Stimulated activated CD4-positive, alpha-beta T cell treated with anti-CD3 and anti-CD28 coated beads, Interleukin-1b, Interleukin-23, amount 100 ng/mL, for 1 hour (primary cell): ENCODE measurements at places on chromosomes 5 and 9.

GRCh38 chr9:87898151-87898550 is 15.5 kb downstream of the SPATA31E1 start:
- no peak for DNase-seq

GRCh38 chr5:643351-643801 is 31.2 kb downstream of the CEP72 start:
- DNase-seq = no peak

- no peak for DNase-seq
These were observed 61.4 kb upstream of the AFAP1L1 start for GRCh38 chr5:149210225-149210624.

- DNase-seq = no peak
These were observed 38.7 kb downstream of the PTPN3 start for GRCh38 chr9:109459423-109459822.

- no peak for DNase-seq
These were observed 159.4 kb upstream of the NR3C1 start for GRCh38 chr5:143562935-143563334.

GRCh38 chr9:68500457-68501381 is 40.0 kb downstream of the TMEM252 start:
- no peak for DNase-seq

DNA sequence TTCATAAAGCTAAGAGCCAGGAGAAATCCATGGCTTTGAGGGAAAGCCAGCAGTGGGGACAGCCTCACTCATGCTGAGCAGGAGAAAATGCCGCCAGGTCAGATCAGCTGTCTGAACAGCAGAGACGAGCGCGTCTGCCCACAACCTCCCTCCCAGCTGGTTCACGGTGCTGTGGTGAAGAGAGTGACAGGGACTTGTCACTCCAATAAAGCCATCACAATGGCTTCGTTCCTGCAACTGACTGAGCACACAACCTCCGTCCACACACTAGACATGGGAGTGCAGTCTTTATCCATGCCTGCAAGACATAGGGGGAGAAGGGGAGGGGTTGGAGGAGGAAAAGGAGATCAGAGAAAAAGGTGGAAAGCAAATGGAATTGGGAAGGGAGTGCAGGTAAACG is 206.9 kb downstream of the GABBR2 start:
- no peak for DNase-seq

DNA sequence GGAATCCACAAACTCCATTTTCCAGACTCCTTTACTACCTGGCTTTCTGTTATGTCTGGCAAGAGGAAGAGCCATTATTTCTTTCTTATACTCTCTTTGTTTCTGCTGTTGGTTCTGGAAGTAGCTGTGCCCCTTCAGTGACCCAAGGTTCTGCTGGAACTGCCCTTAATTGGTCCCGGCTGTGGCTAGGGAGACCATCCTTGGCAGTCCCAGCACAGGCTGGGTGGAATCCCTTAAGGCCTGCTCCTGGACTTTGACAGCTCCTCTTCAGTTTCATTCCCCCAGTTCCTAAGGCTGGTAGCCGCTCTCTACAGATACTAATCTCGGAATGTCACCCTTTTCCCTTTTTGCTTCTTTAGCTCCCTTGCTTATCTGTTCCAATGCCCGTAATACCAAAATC is 81.9 kb upstream of the GLIS3 start:
- no peak for DNase-seq

DNA sequence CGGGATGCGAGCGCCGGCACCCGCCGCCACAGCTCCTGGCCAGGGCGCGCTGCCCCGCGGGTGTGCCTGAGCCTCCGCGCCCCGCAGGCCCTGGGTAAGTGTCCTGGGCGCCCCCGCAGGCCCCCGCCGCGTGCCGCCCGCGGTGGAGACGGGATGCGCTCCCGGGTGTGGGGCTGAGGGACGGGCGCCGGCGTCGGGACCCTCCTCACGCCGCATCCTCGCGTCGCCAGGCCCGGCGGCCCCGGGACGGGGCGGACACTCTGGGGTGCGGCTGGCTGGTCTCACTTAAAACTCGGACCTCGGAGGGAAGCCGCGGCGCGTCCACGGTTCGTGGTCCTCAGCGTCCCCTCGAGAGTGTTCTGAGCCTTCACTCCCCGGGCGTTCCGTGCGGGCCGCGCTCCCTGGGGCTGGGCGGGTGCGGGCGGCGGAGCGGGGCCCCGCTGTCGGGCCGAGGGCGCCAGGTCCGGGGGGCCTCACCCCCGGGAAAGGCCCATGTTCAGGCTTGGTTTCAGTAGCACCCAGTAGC is 275 bp downstream of the AHRR start:
- no peak for DNase-seq

GRCh38 chr5:138615461-138615860 is 40.3 kb upstream of the HSPA9 start:
- DNase-seq = no peak

DNA sequence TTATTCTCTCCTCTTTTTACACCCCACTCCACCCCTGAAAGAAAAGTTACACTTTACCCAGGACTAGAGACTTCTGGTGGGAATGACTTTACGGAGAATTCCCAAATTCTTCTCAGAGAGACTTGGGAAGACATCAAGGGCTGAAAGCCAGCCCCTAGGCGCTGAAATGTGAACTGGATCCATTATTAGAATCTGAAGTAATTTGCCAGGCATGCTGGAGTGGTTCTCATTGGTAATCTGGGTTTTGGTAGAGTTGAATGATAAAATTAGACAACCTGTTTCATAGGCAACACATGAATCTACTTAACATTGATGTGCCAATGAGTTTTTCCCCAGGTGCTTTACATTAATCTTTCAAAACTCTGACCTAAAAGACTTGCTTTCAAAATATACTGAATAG is 324.8 kb downstream of the ADAMTS6 start:
- DNase-seq = no peak

GRCh38 chr9:29006628-29007027 is 1433.3 kb upstream of the C9orf72 start:
- DNase-seq = no peak

DNA sequence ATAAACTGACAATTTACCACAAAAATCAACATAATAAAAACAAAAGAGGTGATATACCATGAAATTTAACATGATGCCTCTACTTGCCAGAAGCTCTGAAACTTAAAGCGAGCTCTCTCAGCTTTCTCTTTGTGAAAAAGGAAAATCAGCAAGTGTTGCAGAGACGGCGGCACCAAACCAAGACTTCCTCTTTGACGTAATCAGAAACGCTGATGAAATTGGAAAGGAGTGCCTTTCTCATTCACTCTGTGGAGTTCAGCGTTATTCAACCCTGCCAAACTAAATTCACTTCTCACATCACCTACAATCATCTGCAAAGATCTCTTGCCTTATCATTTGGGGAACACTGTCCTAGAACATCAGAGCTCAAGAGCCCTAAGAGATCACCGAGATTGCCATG is 32.2 kb downstream of the ANXA6 start:
- no peak for DNase-seq

- DNase-seq = no peak
These were observed 13.6 kb upstream of the MAST4 start for GRCh38 chr5:66582499-66583165.

GRCh38 chr9:93081931-93082330 is 14.1 kb upstream of the CARD19 start:
- DNase-seq = no peak

DNA sequence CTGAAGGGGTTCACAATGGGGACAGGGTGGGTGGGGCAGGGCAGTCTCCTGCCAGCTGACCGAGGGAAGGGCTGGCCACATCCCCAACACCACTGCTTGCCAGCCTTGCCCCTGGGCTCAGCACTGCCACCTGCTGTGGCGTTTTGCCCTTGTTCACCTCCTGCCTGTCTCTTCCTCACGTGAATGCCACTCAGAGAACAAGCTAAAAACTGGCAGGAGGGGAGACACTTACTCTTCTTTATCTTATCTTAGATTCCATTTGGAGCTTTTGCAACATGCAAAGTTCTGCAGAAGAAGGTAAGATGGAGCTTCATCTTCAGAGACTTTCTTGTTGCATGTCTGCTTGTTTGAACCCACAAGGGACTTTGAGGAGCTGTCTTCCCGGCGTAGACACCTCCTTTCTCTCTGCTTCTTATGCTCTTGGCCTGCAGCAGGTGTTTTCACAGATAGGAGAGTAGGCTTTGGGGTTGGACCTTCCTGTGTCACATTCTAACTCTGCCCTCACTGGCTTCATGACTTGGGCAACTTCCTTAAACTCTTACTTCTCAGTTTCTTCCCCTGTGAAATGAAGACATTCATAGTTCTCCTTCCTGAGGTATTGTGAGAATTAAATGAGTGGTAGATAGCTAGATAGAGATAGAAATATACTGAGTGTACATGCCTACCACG is 4.1 kb downstream of the LRSAM1 start:
- DNase-seq = no peak

- no peak for DNase-seq
These were observed 70.6 kb downstream of the DCP2 start for GRCh38 chr5:113047234-113047633.

DNA sequence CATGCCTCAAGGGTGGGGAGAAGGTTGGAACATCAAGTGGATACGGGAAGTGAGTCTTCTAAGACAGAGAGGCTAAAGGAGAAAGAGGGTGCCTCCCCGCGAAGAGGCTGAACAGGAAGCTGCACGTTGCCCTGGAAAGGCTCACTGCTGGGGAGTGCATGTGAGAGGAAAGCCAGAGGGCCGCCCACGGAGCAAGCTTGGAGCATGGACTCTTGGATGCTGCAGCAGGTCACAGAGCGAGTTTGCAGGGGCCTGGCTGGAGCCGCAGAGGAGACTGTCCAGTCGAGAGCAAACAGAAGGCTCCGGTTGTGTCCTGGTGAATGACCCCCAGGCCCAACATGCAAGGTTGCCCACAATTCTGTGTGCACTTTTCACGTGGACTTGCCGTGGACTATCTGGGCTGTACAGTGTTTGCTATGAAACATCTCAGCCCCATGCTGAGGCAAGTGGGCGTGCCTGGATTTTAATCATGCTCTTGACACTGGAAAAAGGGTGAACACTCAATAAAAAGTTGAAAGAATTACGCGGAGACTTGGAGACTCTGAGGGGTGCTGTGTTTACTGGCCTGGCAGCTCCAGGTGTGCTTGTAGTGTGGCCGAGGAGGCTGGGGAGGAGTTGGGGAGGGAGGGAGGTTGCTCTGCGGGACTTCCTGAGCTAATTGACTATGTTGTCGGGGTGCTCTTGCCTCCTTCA is 54.5 kb upstream of the GARNL3 start:
- no peak for DNase-seq

DNA sequence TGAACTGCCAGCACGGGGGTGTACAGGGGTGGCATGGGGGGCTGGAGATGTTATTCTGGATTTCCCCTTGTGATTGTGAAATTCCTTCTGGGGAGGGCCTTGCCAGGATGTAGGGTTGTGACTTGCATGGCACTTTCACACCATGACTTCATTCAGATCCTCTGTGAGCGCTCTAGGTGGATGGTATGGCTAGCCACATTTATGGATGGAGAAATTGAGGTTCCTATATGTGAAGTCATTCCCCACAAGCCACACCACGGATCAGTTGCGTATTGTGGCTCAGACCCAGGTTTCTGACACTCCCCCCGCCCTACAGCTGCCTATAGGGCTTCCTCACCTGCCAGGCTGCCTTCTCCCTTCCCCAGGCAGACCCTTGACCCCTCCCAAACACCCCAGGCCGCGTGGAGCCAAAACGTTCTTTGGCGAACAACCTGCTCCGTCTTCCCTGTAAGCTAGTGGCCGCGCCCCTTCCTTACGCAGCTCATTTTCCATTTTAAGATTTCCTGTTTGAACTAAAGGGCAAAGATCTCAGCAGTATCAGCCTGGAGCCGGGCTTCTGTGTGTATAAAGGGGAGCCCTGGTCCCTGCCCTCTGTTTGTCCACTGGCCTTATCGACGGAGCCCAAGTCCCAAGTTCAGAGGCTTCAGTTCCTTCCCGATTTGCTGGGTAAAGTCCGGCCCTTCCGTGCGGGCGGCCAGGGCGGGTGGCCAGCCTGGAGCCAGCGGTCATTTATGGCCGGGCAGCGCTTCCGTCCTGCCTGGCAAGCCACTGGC is 97.8 kb upstream of the KLF4 start:
- DNase-seq = no peak

DNA sequence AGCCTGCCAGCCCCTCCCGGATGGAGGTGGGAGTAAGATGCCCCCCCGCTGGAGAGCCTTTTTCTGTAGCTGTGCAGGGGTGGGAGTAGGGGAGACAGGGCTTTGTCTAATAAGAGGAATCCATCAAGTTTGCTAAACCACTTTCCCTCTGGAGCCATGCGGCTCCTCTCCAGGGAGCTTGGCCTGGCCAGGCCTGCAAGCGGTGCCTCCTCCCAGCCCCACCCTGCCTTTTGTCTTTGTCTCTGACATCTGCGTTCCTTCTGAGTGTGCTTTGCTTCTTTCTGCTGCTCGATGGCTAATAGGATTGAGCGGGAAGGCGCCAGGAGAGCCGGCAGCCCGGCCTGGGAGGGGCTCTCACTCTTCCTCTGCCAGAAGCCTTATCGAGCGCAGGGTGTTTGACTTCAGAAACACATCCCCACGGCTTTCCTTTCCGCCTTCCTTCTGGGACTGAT is 26.7 kb upstream of the FCN1 start:
- DNase-seq = no peak

DNA sequence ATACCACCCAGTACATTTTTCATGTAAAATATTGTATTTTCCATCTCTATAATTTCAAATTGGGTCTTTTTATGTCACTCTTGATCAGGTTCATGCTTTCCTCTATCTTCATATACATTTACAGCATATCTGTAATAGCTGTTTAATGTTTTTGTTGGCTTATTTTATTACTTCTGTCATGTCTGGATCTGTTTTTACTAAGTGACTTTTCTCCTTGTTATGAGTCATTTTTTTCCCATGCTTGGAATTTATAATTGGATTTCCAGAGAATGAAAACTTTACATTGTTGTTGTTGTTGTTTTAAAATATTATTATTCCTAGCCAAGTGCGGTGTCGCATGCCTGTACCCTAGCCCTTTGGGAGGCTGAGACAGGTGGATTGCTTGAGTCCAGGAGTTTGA is 5.6 kb upstream of the ADAMTS19 start:
- DNase-seq = no peak

GRCh38 chr5:109146591-109146990 is 263.2 kb downstream of the PJA2 start:
- DNase-seq = no peak

GRCh38 chr9:27369591-27369990 is 72.6 kb upstream of the EQTN start:
- DNase-seq = no peak

- no peak for DNase-seq
These were observed 86.0 kb downstream of the ZFAND5 start for GRCh38 chr9:72278959-72279358.

- no peak for DNase-seq
These were observed 9.1 kb upstream of the PSIP1 start for GRCh38 chr9:15519831-15520230.

- DNase-seq = no peak
These were observed 28.4 kb upstream of the LTC4S start for GRCh38 chr5:179765400-179765799.

DNA sequence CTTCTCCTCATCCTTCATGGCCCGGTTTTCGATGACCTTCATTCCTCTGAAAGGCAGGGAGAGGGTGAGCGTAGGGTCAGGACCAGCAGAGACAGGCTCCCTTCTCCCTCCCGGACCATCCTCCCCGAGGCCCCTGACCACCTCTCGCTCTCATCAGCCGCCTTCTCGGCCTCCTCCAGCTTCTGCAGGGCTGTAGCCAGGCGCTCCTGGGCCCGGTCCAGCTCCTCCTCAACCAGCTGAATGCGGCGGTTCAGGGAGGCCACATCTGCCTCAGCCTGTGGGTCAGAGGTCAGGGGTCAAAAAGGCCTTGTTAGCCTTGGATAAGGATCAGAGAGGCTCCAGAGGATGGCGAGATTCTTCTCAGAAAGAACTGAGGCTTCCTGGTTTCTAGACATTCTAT is 4.2 kb downstream of the TPM2 start:
- DNase-seq = no peak

- no peak for DNase-seq
These were observed 272.8 kb downstream of the CWC27 start for GRCh38 chr5:65041296-65042158.

- no peak for DNase-seq
These were observed 256.0 kb downstream of the CWC27 start for GRCh38 chr5:65024681-65025080.
